Activated naive CD8-positive, alpha-beta T cell treated with anti-CD3 and anti-CD28 coated beads for 36 hours (primary cell): ENCODE measurements at places on chromosomes 16 and 17. TPM values are rescaled to one million over a fixed set of nuclear protein-coding genes. Genes with fewer than 3 reads are reported as not detected.

DNA sequence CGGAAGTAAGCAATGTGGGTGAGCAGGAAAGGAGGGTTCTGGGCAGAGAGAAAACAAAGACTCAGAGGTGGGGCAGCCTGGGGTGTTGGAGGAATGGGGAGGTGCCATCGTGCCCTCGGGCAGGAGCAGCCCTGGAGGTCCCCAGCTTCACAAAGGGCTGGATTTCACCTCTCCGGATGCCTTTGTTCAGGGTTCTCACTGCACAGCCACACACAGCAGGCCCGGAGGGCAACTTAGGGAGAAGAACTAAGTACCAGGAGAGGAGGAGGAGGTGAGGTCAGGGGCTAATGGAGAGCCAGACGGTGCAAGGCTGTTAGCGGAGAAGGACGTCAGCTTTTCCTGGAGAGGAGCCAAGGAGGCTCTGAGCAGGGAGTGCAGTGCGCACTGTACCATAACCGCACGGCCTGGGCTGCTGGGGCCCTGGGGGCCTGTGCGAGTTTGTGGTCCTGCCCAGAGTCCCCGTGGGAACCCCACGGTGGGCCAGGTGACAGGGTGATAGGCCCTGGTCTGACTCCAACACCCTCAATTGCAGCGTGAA is 9.3 kb downstream of the ARRB2 start:
- peaks cover 20% of the 10 kb centered on the region for H3K36me3 ChIP-seq
- no peak for DNase-seq
- H3K4me3 ChIP-seq = no peak overlapping the region

GRCh38 chr17:81097943-81098308 is 63.0 kb downstream of the BAIAP2 start:
- peaks cover 23% of the 10 kb centered on the region for H3K4me1 ChIP-seq
- no peaks in the 10 kb centered on the region for H3K27me3 ChIP-seq
- H3K27ac ChIP-seq = no peak overlapping the region
- no peaks in the 10 kb centered on the region for H3K36me3 ChIP-seq
- no peak overlapping the region for H3K4me3 ChIP-seq

GRCh38 chr17:76686538-76687297 is 24.0 kb downstream of the MXRA7 start:
- no peaks in the 10 kb centered on the region for H3K27me3 ChIP-seq
- H3K36me3 ChIP-seq = no peaks in the 10 kb centered on the region
- H3K4me1 ChIP-seq = no peaks in the 10 kb centered on the region
- no peak for DNase-seq
- H3K27ac ChIP-seq = no peak overlapping the region

DNA sequence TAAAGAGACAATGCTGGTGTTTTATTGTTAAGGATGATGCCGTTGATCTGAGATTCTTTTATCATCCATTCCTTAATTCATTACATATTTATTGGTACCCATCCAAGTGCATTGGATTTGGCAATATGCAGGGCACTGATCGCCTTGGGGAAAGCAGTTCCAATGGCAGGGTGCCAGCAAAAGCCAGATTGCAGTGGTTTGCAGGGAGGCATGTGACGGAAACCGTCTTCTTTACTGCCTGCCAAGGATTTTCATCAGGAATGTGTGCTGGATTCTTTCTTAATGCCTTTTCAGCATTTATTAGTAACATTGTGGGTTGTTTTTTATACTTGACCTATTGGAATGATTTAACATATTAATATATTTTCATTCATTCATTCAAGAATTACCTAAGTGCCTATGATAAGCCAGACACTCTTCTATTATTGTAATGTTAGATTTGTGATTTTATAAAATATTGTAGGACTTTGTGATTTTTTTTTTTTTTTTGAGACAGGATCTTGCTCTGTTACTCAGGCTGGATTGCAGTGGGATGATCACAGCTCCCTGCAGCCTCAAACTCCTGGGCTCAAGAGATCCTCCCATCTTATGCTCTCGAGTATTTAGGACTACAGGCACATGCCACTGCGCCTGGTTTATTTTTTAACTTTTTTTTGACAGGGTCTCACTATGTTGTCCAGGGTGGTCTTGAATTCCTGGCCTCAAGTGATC is 93.4 kb upstream of the TNRC6A start:
- H3K4me3 ChIP-seq = no peak overlapping the region
- H3K4me1 ChIP-seq = no peaks in the 10 kb centered on the region
- no peaks in the 10 kb centered on the region for H3K36me3 ChIP-seq
- no peak overlapping the region for H3K27ac ChIP-seq

DNA sequence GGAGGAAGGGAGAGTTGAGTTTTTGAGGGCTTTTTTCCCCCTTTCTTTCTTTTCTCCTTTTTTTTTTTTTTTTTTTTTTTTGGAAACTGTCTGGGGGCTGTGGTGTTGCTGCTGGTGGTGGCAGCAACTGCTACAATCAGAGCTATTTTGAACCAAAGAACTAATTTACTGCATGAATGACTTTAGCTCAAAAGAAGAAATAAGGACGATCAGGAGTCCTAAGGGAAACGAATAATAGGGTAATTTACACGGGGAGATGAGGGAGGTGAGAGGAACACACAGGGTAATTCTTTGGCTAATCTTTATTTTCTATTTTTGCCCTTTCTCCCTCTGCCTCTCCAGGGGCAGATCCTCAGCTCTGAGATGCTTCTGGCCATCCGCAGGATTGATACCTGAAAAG is 119.8 kb downstream of the TMEM132E start:
- H3K27me3 ChIP-seq = peaks cover 15% of the 10 kb centered on the region
- no peaks in the 10 kb centered on the region for H3K4me1 ChIP-seq
- H3K36me3 ChIP-seq = no peaks in the 10 kb centered on the region
- H3K4me3 ChIP-seq = no peak overlapping the region
- DNase-seq = no peak

- peaks cover 28% of the 10 kb centered on the region for H3K4me1 ChIP-seq
- DNase-seq = no peak
- peaks cover 4% of the 10 kb centered on the region for H3K27me3 ChIP-seq
- no peak overlapping the region for H3K27ac ChIP-seq
These were observed 2.5 kb upstream of the CLTC start for GRCh38 chr17:59617156-59617732.

DNA sequence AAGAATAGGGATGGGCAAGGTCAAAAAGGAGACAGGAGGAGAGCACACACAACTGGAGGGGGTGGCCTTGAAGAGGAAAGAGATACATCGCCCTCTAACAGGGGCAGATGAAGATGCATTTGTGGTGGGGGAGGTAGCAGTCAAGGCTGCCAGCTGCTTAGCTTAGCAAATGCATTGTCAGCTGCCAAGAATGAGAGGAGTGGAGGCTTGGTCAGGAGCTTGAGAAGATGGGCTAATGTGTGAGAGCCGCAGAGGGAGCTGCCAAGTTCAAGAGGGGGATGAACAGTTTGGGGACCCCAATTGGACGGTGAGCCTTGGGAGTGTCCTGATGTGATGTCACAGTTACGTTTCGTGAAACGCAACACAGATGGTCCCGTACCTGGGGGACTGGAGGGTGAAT is 28.9 kb upstream of the GNA13 start:
- H3K4me3 ChIP-seq = no peak overlapping the region
- no peak for DNase-seq

GRCh38 chr16:85534536-85535351 is 78.4 kb upstream of the GSE1 start:
- H3K27ac ChIP-seq = no peak overlapping the region
- H3K4me1 ChIP-seq = peaks cover 5% of the 10 kb centered on the region
- H3K27me3 ChIP-seq = no peaks in the 10 kb centered on the region
- no peak overlapping the region for H3K4me3 ChIP-seq
- no peak for DNase-seq
- no peaks in the 10 kb centered on the region for H3K36me3 ChIP-seq

- H3K27ac ChIP-seq = no peak overlapping the region
- no peaks in the 10 kb centered on the region for H3K27me3 ChIP-seq
- no peak overlapping the region for H3K4me3 ChIP-seq
- H3K36me3 ChIP-seq = peaks cover 10% of the 10 kb centered on the region
These were observed 83.3 kb upstream of the TNRC6C start for GRCh38 chr17:77875051-77875780.

GRCh38 chr16:10308305-10309193 is 77.3 kb upstream of the ATF7IP2 start:
- no peak overlapping the region for H3K27ac ChIP-seq
- no peaks in the 10 kb centered on the region for H3K4me1 ChIP-seq
- H3K36me3 ChIP-seq = no peaks in the 10 kb centered on the region
- no peak for DNase-seq

- H3K27me3 ChIP-seq = no peaks in the 10 kb centered on the region
- DNase-seq = no peak
- H3K4me1 ChIP-seq = no peaks in the 10 kb centered on the region
- peaks cover 2% of the 10 kb centered on the region for H3K36me3 ChIP-seq
These were observed 92.7 kb upstream of the CLEC18A start for GRCh38 chr16:69858191-69859104.

DNA sequence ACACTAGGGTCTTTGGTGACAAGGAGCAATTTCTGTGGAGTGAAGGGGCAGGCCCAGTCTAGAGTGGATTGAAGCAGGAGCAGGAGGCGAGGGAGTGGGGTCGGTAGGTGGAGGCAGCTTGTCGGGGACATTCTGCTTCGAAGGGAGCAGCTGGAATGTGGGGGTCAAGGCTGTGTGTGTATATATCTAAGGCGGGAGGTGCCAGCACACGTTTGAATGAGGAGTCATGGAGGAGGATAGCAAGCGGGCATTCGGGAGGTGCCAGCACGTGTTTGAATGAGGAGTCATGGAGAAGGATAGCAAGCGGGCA is 17.7 kb downstream of the NT5M start:
- no peak for DNase-seq
- no peak overlapping the region for H3K4me3 ChIP-seq
- H3K36me3 ChIP-seq = no peaks in the 10 kb centered on the region

GRCh38 chr17:41529491-41529915 is 1.4 kb upstream of the KRT19 start:
- H3K4me1 ChIP-seq = peaks cover 14% of the 10 kb centered on the region
- no peaks in the 10 kb centered on the region for H3K36me3 ChIP-seq
- no peak overlapping the region for H3K4me3 ChIP-seq
- no peak overlapping the region for H3K27ac ChIP-seq
- peaks cover 69% of the 10 kb centered on the region for H3K27me3 ChIP-seq

DNA sequence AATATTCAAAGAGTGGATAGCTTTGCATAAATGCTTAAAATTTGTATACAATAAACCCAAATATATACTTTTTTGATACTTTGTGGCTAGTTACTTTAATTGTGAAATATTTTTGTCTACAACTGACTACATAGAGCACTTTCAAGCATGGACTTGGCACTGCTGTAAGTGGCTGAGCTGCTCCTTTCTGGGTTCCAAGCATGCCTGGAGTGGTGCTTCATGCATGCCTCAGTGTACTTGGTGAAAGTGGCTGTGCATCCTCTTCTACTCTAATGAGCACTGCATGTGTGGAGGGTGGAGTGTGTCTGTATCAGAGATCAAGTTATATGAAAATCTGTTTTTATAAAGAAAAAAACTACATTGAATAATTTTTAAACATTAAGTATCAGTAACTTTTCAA is 94.1 kb downstream of the OMG start:
- no peak overlapping the region for H3K4me3 ChIP-seq
- no peak overlapping the region for H3K27ac ChIP-seq
- no peaks in the 10 kb centered on the region for H3K36me3 ChIP-seq
- peaks cover 2% of the 10 kb centered on the region for H3K4me1 ChIP-seq
- DNase-seq = no peak
- no peaks in the 10 kb centered on the region for H3K27me3 ChIP-seq

- H3K27me3 ChIP-seq = no peaks in the 10 kb centered on the region
- H3K4me3 ChIP-seq = no peak overlapping the region
- H3K4me1 ChIP-seq = peaks cover 4% of the 10 kb centered on the region
- H3K27ac ChIP-seq = no peak overlapping the region
- no peaks in the 10 kb centered on the region for H3K36me3 ChIP-seq
These were observed 2.2 kb upstream of the MAP2K6 start for GRCh38 chr17:69412251-69412671.

GRCh38 chr17:47850373-47850691 is 631 bp downstream of the SP6 start:
- no peaks in the 10 kb centered on the region for H3K36me3 ChIP-seq
- H3K27me3 ChIP-seq = peaks cover 91% of the 10 kb centered on the region
- H3K4me3 ChIP-seq = peak overlapping the region; percentile 23
- DNase-seq = no peak

- H3K27ac ChIP-seq = no peak overlapping the region
- peaks cover 30% of the 10 kb centered on the region for H3K27me3 ChIP-seq
- no peak for DNase-seq
- peaks cover 8% of the 10 kb centered on the region for H3K4me1 ChIP-seq
- H3K36me3 ChIP-seq = no peaks in the 10 kb centered on the region
- H3K4me3 ChIP-seq = no peak overlapping the region
These were observed 148.5 kb upstream of the GSE1 start for GRCh38 chr16:85464383-85465305.

GRCh38 chr16:13554005-13554404 is 365.9 kb upstream of the ERCC4 start:
- no peaks in the 10 kb centered on the region for H3K36me3 ChIP-seq
- DNase-seq = no peak
- H3K27ac ChIP-seq = no peak overlapping the region
- H3K27me3 ChIP-seq = peaks cover 9% of the 10 kb centered on the region
- no peak overlapping the region for H3K4me3 ChIP-seq

DNA sequence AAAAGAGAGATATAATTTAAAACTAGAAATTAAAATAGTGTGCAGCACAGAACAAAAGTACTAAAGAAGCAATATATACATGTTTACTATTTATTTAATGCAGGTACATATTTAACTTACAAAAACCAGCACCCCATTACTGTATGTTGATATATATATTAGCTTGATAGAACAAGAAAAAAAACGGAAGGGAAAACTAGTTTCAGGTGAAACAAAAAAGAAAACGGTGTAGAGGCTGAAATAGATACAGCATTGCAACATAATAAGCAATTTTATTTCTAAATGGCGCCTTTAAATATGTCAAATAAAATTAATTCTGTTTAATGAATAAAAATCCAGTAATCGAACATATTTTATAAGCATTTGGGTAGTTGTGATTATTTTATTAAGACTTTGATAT is 3.9 kb downstream of the HNF1B start:
- no peak overlapping the region for H3K4me3 ChIP-seq
- H3K4me1 ChIP-seq = peaks cover 16% of the 10 kb centered on the region
- DNase-seq = no peak
- no peaks in the 10 kb centered on the region for H3K36me3 ChIP-seq
- no peak overlapping the region for H3K27ac ChIP-seq

GRCh38 chr17:44424828-44425461 is 35.5 kb upstream of the ITGA2B start:
- no peak overlapping the region for H3K27ac ChIP-seq
- DNase-seq = no peak
- no peaks in the 10 kb centered on the region for H3K27me3 ChIP-seq

GRCh38 chr17:79054200-79054960 is 20.2 kb upstream of the ENGASE start:
- H3K27ac ChIP-seq = no peak overlapping the region
- DNase-seq = no peak
- H3K36me3 ChIP-seq = peaks cover 3% of the 10 kb centered on the region

The CTF1 gene
- 0.16 TPM for total RNA-seq

The EVI2A gene
- 42.4 TPM for total RNA-seq

The LRRC37A gene
- 1.7 TPM for total RNA-seq

The SLC13A2 gene
- total RNA-seq = not detected

The FGF11 gene
- 9.2 TPM for total RNA-seq

The SUZ12 gene
- total RNA-seq = 85.0 TPM

The NDEL1 gene
- total RNA-seq = 37.5 TPM
